ENCODE measurements at places on chromosomes 1 and 21.

- DNase-seq = no peak
These were observed 28.8 kb upstream of the CD84 start for GRCh38 chr1:160608057-160608456.

GRCh38 chr1:55478742-55479141 is 263.6 kb upstream of the USP24 start:
- DNase-seq = no peak

GRCh38 chr1:172476218-172476811 is 32.4 kb upstream of the PIGC start:
- DNase-seq = no peak

GRCh38 chr1:184068354-184068753 is 16.8 kb downstream of the TSEN15 start:
- DNase-seq = no peak

GRCh38 chr1:27388337-27389005 is 4.0 kb upstream of the GPR3 start:
- DNase-seq = no peak

GRCh38 chr1:18508084-18508483 is 27.4 kb downstream of the KLHDC7A start:
- DNase-seq = no peak

DNA sequence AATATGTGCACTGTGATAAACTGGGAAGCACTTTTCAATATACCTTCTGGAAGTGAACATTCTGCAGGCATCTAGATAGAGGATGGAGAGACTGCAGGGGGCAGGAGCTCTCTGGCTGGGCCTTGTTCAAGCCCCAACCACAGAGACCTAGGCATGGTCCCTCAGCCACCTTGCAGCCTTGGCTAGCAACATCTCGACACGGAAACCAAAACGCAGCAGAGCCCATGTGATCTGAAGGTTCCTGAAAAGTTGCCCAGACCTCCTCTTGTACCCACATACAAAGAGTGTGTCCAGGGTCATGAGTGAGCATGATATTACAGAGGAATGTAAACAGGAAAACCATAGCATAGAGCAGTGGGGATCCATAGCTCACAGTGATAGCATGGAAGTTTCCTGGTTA is 33.1 kb upstream of the SAMD11 start:
- DNase-seq = no peak

DNA sequence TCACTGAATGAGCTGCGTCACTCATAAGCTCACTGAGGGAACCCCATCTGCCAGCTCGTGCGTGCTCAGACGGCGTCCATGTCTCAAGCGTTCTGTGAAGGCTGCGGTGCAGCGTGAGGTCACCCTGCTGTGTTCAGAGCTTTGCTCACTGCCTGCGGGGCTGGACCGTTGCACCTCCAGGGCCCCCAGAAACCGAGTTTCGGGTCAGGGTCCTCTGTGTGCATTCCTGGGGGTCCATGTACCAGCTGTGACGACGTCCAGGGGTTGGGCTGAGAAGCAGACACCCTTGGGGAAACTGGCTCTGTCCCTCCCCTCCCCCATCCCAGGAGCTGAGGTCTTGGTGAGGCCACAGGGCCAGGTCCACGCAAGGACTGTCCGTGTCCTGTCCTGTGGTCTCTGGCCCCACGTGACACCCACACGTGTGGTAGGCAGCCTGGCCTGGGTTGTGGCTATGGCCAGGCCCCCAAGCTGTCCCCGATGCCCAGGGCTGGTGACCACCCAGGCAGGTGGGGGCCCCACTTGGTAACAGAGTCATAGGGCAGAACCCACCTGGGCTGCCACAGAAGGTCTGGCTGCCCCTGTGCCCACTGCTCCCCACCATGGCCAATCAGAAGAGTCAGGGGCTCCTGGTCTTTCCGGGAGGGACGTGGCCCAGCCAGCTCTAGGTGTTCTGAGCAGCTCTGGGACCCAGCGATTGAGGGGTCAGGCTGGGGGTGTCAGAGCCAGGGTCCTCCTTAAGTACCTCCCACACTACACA is 24.4 kb downstream of the FTCD start:
- no peak for DNase-seq

DNA sequence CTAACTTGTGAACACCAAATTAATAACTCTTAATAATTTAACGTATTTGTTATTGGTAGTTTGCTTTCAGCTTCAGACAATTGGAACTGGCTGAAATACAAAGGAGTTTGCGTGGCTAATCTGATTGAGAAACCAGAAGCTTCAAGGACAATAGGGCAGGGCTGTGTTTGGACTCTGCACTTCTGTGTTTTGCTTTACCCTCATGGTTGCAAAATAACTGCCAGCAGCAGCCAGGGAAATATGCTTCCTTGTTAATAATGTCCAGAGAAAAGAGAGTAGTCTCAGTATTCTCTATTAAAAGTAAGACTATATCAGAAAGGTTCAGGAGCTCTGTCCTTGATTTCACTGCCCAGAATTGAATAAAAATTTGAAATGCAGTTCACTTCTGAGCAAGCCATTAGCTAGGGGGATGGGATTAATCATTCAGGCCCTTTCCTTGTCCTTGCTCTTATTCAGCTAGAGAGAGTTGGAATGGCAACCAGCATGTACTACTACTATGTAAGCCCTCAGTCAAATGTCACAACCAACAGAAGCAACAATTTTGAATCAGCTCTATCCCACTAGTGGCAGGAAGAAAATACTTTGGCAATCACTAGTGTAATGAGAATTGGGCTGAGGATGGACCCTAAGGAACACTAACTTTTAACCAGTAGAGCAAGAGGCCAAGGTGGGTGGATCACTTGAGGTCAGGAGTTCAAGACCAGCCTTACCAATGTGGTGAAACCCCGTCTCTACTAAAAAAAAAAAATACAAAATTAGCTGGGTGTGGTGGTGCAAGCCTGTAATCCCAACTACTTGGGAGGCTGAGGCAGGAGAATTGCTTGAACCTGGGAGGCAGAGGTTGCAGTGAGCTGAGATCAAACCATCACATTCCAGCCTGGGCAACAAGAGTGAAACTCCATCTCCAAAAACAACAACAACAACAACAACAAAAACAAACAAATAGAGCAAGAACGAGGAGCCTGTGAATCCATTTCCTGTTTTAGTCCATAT is 76.8 kb downstream of the POU2F1 start:
- DNase-seq = no peak

DNA sequence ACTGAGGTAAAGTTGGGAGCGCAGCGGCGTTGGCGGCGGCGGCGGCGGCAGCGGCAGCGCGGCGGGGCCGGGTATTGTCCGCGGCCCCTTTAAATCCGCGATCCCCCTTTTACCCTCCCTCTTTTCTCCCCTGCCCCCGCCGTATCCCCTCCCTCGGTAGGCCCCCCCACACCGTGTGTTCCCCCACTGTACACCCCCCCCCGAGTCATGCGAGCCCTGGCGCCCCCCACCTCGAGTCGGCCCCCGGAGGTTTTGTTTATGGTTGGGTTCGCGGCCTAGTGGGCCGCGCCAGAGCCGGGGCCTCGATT is 169 bp downstream of the UBAP2L start:
- DNase-seq = no peak

DNA sequence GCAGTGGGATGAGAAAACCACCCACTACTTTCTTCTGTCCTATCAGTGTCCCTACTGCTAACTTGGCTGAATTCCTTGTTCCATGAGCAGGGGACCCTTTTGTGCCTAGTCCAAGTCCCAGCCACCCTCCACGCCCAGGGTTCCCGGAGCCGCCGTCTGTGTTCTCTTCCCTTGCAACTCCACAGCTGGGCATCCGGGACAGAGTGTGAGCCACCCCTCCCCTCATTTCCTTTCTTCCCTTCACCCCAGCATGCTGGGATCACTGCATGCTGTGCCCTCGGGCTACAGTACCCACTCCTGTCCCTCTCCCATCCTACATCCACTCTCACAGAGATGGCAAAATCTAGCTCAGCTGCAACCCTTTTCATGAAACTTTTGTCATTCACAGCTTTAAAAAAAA is 44.5 kb downstream of the PGBD5 start:
- no peak for DNase-seq

- no peak for DNase-seq
These were observed 11.1 kb upstream of the MEF2D start for GRCh38 chr1:156511644-156512043.
